ENCODE measurements at places on chromosomes 7 and 10.

DNA sequence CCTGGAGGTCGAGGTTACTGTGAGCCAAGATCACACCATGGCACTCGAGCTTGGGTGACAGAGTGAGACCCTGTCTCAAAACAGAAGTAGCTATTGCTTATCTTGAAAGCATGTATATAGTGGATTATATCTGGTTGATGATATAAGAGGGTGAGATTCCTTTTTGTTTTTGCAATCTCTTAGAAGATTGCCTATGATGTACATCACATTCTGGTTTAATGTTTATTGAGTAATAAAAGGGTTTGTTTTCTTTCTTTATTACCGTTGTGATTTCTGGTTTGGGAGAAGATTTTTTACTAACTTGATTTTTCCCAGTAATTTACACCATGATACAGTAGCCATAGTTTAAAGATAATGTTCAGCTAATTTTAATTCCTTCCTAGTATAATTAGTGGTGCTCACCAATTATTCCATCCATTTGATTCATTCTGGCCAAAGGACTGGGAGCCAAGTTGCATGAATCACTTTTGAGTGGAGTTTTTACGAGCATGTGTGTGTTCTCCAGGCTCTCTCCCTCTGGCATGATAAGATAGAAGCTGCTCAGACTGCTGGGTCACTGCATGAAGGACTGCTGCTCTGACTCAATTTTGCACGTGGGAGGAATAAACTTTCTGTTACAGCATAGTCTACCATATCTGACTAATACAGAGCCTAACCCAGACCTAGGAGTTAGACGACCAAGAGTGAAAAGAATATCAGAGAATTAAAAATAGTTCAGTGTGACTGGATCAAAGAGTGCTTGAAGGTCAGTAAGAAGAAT is 13.5 kb upstream of the TSPAN13 start:
- H3K4me3 ChIP-seq: no peak overlapping the region
- H3K27me3 ChIP-seq: no peaks in the 10 kb centered on the region
- peak; percentile 5 for DNase-seq
- no peaks in the 10 kb centered on the region for H3K4me1 ChIP-seq
- no peaks in the 10 kb centered on the region for H3K36me3 ChIP-seq
- H3K27ac ChIP-seq: no peak overlapping the region

DNA sequence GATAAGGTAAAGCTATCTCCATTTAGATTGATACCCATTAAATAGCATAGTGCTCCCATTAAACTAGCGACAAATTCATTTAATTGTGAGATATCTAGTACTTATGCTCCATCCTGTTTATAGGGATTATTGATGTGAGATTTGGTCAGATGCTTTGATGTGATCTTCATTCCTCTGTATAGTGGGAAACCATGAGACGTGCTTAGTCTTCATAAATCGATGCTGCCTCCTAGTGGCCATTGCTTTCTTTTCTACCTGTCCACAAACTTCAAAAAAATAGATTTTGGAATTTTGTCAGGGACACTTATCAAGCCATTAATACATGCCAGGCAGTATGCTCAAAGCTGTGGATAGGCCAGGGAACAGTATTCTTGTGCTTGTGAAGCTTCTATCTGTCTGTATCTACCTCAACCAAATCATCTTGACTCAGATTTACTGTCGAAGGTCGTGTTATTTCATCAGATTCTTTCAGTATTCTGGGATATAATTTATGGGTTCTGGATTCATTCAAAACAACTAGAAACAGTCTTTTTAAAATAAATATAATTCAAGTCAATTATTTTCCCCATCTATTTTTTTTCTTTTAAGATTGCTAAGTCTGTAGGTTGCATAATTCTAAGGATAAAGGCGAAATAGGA is 12.0 kb downstream of the LSM8 start:
- no peaks in the 10 kb centered on the region for H3K27me3 ChIP-seq
- H3K4me3 ChIP-seq: no peak overlapping the region
- peaks cover 17% of the 10 kb centered on the region for H3K36me3 ChIP-seq
- no peak overlapping the region for H3K27ac ChIP-seq
- no peaks in the 10 kb centered on the region for H3K4me1 ChIP-seq

- no peaks in the 10 kb centered on the region for H3K36me3 ChIP-seq
- no peak for DNase-seq
- H3K27ac ChIP-seq: no peak overlapping the region
- H3K4me1 ChIP-seq: no peaks in the 10 kb centered on the region
- H3K27me3 ChIP-seq: no peaks in the 10 kb centered on the region
Measured at GRCh38 chr7:122433765-122434164, 129.2 kb upstream of the FEZF1 start.

- H3K27me3 ChIP-seq: no peaks in the 10 kb centered on the region
- H3K36me3 ChIP-seq: no peaks in the 10 kb centered on the region
- no peak overlapping the region for H3K4me3 ChIP-seq
- H3K27ac ChIP-seq: no peak overlapping the region
- no peak for DNase-seq
Measured at GRCh38 chr10:120646738-120647456, 189.9 kb downstream of the PLPP4 start.

- peaks cover 6% of the 10 kb centered on the region for H3K4me1 ChIP-seq
- no peak overlapping the region for H3K4me3 ChIP-seq
- no peak for DNase-seq
- no peak overlapping the region for H3K27ac ChIP-seq
- H3K36me3 ChIP-seq: no peaks in the 10 kb centered on the region
Measured at GRCh38 chr7:17158261-17158660, 140.2 kb upstream of the AHR start.

DNA sequence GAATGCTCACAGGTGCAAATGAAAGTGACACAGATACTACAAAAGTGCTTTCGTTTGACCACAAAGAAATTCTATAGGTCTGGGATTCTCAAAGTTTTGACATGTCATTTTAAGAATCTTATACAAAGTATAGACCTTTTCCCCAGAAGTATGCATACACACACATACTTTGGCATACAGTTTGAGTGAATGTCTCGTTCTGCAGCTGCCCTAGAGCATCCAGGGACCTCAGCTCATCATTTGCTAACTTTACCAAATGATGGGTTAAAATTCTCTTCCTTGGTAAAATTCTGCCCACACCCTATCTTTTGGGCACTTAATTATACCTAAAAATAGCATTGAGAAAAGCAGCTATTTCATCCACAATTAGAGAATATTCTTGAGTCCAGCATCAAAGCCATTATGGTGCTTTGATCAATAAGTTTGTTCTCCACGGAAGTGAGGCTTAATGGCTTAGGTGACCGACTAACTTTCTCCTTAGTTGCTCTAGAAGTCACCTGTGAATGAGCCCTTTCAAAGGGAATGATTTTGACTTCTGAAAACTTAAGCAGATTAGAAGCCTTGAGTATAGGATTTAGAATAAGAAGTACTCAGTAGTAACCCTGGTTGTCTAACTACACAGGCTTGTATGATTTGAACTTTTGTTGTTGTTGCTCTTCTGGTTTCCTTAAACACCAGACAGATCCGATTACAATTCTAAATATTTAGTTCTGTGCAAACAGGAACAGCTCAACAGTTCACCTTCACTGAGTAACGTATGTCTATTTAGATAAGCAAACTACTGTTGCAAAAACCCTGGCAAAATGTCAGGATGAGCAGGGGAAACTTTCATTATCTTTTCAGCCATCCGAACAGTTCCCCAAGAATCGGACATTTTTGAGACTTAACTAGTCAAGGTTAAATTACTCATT is 70.6 kb downstream of the CNNM2 start:
- H3K27ac ChIP-seq: no peak overlapping the region
- H3K27me3 ChIP-seq: no peaks in the 10 kb centered on the region
- DNase-seq: no peak
- no peaks in the 10 kb centered on the region for H3K4me1 ChIP-seq
- H3K4me3 ChIP-seq: no peak overlapping the region

GRCh38 chr10:124296813-124297788 is 121.6 kb downstream of the OAT start:
- H3K27me3 ChIP-seq: no peaks in the 10 kb centered on the region
- no peak overlapping the region for H3K27ac ChIP-seq
- no peak overlapping the region for H3K4me3 ChIP-seq
- no peak for DNase-seq

DNA sequence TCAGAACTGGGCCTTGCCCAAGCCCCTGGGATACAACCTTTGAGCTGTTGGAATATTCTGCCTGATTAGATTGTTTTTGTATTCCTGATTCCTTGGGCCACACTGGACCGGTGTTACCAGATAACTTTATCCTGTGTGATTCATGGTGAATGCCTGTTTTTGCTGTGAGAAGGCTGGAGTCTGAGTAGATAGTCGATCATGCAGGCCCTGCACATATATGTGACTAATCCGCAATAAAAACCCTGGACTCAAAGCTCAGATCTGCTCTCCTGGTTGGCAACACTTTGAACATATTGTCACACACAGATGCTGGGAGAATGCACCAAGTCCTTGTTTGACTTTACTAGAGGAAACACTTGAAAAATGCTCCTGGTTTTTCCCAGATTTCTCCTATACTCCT is 183.9 kb upstream of the MBL2 start:
- no peaks in the 10 kb centered on the region for H3K27me3 ChIP-seq
- DNase-seq: no peak
- H3K4me1 ChIP-seq: no peaks in the 10 kb centered on the region

GRCh38 chr7:64465551-64465950 is 97.3 kb downstream of the ZNF680 start:
- H3K36me3 ChIP-seq: no peaks in the 10 kb centered on the region
- no peak overlapping the region for H3K4me3 ChIP-seq
- no peaks in the 10 kb centered on the region for H3K4me1 ChIP-seq
- H3K27me3 ChIP-seq: no peaks in the 10 kb centered on the region
- no peak for DNase-seq

Measured in CD4-positive, CD25-positive, alpha-beta regulatory T cell (primary cell).